ENCODE measurements at places on chromosomes 11 and 22.

GRCh38 chr11:47378010-47378835 is at the start of gene SPI1:
TSS of gene SPI1 (minus strand) at chr11:47378547. CDS start at chr11:47378353, 194 bp downstream.
- DNase-seq, result no peak
- H3K36me3 ChIP-seq, result no peaks in the 10 kb centered on the region
- H3K27ac ChIP-seq, result peak within 1 kb of the TSS; percentile 88
- H3K4me1 ChIP-seq, result peaks cover 5% of the 10 kb centered on the region
- no peaks in the 10 kb centered on the region for H3K27me3 ChIP-seq

- H3K27ac ChIP-seq, result no peak overlapping the region
- H3K4me1 ChIP-seq, result no peaks in the 10 kb centered on the region
- no peaks in the 10 kb centered on the region for H3K36me3 ChIP-seq
- DNase-seq, result no peak
- H3K27me3 ChIP-seq, result no peaks in the 10 kb centered on the region
- H3K4me3 ChIP-seq, result no peak overlapping the region
These were observed 53.2 kb upstream of the EHF start for GRCh38 chr11:34567733-34568132.

DNA sequence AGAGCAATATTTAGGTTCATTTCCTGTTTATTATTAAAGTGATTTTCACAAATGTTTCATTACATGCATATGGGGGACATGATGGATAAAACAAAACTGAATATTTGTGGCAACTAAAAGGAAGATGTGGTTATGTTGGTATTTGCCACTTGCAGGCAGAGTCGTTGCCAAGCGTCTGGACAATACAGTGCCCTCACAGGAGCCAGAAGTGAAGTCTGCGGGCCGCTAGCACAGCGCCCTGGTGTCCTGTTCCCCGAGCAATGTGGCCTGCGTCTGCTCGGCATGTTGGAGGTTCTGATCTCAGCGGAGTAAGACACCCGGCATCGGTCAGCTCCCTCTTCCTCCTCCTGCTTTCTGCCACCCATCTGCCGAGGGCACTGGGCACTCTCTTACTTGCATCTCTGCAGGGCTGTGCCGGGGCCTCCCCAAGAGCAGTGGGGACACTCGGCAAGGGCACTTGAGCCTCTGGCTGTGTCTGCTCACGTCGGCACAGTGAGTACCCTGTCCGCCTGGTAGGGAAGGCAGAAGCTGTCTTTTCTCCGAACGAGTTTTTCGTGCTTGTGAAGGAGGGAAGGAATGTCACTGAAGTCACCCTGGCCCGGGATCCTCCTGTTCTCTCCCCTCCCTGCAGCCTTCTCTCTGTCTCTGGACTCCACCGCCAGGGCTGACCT is 10.5 kb upstream of the TTLL12 start:
- no peak for DNase-seq
- H3K36me3 ChIP-seq, result no peaks in the 10 kb centered on the region
- H3K4me1 ChIP-seq, result no peaks in the 10 kb centered on the region
- H3K4me3 ChIP-seq, result no peak overlapping the region

- peaks cover 56% of the 10 kb centered on the region for H3K4me1 ChIP-seq
- H3K27me3 ChIP-seq, result no peaks in the 10 kb centered on the region
- DNase-seq, result no peak
- no peak overlapping the region for H3K27ac ChIP-seq
These were observed 4.7 kb downstream of the GUCD1 start for GRCh38 chr22:24550028-24550901.

DNA sequence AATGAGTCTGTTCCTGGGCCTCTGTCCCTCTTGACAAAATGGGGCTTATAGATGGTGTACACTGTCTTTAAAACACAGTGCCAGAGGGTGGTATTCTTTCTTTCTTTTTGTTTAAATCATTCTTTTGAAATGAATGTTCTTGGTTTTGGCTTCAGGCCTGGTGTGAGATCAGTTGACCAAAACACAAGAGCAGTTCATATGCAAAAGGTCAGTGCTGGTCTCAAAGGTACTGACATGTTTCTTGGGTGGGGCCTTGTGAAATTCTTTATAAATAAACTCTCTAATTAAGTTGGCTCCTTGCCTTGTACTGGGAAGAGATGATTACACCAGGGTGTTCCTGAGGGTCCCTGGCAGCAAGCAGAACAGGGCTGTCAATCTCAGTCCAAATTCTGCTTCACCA is 110.0 kb downstream of the FBXO7 start:
- H3K27me3 ChIP-seq, result no peaks in the 10 kb centered on the region
- H3K4me3 ChIP-seq, result no peak overlapping the region
- H3K27ac ChIP-seq, result peak overlapping the region; percentile 34

GRCh38 chr11:133943950-133944698 is 12.6 kb downstream of the IGSF9B start:
- H3K4me1 ChIP-seq, result peaks cover 26% of the 10 kb centered on the region
- no peak overlapping the region for H3K27ac ChIP-seq
- DNase-seq, result no peak
- no peak overlapping the region for H3K4me3 ChIP-seq
- H3K27me3 ChIP-seq, result peaks cover 2% of the 10 kb centered on the region

DNA sequence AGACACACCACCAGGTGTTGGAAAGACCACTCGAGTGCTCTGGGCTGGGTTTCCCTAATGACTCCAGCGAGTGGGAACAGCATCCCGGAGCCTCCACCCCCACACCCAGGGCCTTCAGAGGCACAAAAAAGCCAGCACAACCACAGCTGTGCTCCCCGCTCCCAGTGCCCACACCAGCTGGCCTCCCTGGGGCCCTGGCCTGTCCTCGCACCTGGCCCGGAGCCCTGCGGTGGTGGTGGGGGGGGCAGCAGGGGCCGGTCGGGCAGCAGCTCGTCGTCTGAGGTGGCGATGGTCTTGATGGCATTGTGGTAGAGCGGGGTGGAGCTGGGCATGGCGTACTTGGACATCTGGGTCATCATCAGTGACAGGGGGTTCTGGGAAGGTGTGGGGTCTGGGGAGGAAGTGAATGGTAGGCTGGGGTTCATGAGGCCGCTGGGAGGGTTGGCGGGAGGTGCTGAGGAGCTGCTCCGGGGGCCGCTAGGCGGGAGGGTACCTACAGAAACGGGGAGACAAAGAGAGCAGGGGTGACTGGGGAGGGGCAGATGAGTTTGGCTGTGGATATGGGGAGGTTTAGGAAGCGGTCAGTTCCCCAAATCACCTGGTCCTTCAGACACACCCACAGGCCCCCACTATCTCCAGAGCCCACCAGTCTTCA is 16.1 kb downstream of the CXCR5 start:
- peaks cover 59% of the 10 kb centered on the region for H3K36me3 ChIP-seq
- no peak overlapping the region for H3K27ac ChIP-seq
- no peak for DNase-seq

GRCh38 chr11:66070604-66071380 is 720 bp downstream of the PACS1 start:
- H3K27ac ChIP-seq, result peak overlapping the region; percentile 97
- H3K4me1 ChIP-seq, result peaks cover 54% of the 10 kb centered on the region
- H3K4me3 ChIP-seq, result peak overlapping the region; percentile 59

DNA sequence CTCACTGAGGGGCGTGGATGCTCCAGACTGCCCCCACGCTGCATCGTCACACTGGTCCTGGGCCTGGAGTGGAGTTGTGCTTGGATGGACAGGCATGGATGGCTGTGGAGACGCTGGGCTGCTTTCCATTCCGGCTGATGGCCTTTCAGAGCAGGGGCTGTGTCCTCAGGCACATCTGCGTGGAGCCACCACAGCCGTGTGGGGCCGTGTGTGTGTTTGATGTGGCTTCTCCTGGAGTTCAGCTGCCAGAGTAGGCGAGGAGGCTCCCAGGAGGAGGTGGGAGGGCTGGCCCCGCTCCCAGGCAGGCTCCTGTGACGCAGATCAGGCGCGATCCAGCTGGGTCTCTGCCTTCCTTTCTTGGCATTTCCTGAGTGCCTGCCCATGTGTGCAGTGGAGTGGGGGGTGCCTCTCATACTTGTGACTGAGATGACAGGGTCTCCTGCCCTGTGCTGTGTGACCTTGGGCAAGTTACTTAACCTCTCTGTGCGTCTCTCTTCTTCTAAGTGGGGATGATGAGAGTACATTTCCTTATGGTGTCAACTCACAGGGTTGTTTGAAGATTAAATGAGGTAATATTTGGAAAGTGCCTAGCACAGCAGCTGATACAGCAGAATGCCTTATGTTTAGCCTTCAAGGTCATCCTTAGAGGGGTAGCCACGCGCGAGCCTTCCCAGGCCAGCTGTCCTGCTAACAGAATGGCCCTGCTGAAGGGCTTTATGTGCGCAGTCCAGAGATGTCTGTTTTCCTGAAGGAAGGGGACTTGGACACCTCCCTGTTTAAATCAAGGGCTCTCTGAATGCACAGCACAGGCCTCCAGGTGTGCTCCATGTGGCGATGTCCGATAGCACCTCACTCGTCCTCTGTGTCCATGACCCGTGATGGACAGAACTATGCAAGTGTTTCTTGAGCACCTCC is 33.5 kb downstream of the GLB1L2 start:
- DNase-seq, result no peak
- H3K27me3 ChIP-seq, result no peaks in the 10 kb centered on the region
- H3K36me3 ChIP-seq, result no peaks in the 10 kb centered on the region
- H3K4me1 ChIP-seq, result no peaks in the 10 kb centered on the region
- H3K4me3 ChIP-seq, result no peak overlapping the region

DNA sequence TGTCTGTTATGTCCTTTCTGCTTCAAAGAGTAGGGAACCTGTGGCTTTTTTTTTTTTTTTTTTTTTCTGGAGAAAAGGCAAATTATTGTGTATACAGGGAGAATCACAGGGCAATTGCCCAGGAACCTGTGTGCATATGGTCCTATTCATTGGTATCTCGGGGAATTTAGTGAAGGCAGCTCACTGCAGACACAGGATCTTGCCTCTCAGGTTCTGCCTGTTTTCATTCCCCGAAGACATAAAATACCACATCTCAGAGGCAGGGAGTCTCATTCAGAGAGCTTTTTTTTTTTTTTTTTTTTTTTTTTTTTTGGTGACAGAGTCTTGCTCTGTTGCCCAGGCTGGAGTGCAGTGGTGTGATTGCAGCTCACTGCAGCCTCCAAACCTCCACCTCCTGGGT is 88.3 kb downstream of the OSBP2 start:
- H3K36me3 ChIP-seq, result no peaks in the 10 kb centered on the region
- no peak overlapping the region for H3K27ac ChIP-seq
- no peaks in the 10 kb centered on the region for H3K4me1 ChIP-seq
- H3K4me3 ChIP-seq, result no peak overlapping the region
- no peak for DNase-seq
- H3K27me3 ChIP-seq, result no peaks in the 10 kb centered on the region

- no peaks in the 10 kb centered on the region for H3K36me3 ChIP-seq
- no peaks in the 10 kb centered on the region for H3K4me1 ChIP-seq
- H3K4me3 ChIP-seq, result no peak overlapping the region
- H3K27ac ChIP-seq, result no peak overlapping the region
- no peak for DNase-seq
These were observed 9.5 kb downstream of the MFNG start for GRCh38 chr22:37476389-37477329.

DNA sequence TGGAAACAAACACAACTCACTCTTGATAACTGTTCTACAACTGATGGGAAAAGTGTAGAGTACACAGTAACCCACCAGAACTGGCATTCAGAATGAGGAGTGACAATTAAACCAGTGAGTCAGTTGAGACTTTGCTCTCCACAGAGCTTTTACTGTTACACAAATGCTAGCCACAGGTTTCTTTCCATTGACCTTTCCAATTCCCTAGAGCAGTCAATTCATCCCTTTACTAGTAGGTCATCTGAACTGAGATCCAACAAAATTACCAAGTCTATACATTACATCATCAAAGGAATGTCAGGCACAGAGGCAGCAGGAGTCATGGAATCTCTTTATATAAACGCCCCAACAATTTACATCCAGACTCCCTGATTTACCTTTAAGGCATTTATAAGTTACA is 65.9 kb downstream of the PHF21A start:
- H3K27ac ChIP-seq, result no peak overlapping the region
- H3K4me3 ChIP-seq, result no peak overlapping the region
- no peaks in the 10 kb centered on the region for H3K27me3 ChIP-seq
- peaks cover 5% of the 10 kb centered on the region for H3K4me1 ChIP-seq
- no peaks in the 10 kb centered on the region for H3K36me3 ChIP-seq
- DNase-seq, result no peak

DNA sequence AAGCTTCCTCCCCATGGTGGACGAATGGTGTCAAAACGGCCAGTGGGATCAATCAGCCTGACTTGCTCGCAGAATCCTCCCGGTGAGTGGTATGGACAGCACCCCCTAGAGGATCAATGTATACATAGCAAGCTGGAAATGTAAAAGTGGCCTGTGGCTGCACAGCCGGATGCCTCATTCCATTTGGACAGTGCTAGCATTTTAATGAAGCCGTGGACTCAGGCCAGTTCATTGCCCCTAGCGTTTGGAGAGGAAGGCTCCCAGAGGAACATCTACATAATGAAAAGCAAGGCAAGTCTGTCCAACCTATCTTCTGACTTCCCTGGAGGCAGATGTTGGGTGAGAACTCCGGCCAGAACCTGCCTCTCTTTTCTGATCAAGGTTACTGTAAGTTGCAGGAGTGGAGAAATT is 942.3 kb downstream of the NTM start:
- H3K27me3 ChIP-seq, result no peaks in the 10 kb centered on the region
- no peak overlapping the region for H3K27ac ChIP-seq
- H3K36me3 ChIP-seq, result no peaks in the 10 kb centered on the region
- DNase-seq, result no peak
- H3K4me3 ChIP-seq, result no peak overlapping the region

GRCh38 chr11:66617155-66617834 is 865 bp downstream of the RBM14 start:
- peak overlapping the region; percentile 97 for H3K27ac ChIP-seq
- DNase-seq, result no peak
- H3K4me1 ChIP-seq, result peaks cover 32% of the 10 kb centered on the region
- peak overlapping the region; percentile 97 for H3K4me3 ChIP-seq
- H3K36me3 ChIP-seq, result no peaks in the 10 kb centered on the region

GRCh38 chr11:2420502-2421225 is 20.1 kb downstream of the TSSC4 start:
- H3K27ac ChIP-seq, result no peak overlapping the region
- H3K27me3 ChIP-seq, result no peaks in the 10 kb centered on the region

DNA sequence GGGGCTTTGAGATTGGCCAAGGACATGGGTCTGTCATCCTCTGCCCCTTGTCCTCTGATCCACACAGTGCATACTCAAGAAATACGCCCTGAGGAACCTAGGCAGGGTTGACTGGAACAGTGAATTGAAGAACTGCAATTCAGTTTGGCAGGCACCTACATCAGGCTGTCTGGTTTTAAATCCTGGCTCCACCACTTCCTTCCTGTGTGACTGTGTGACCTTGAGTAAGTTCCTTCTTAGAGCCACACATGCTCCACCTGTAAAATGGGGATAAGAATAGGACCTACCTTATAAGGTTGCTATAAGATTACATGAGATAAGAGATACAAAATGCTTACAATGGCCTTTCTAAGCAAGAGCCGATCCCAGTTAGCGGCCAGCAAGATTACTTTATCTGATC is 15.8 kb upstream of the TCF20 start:
- H3K27ac ChIP-seq, result no peak overlapping the region
- no peak for DNase-seq
- no peaks in the 10 kb centered on the region for H3K36me3 ChIP-seq
- no peak overlapping the region for H3K4me3 ChIP-seq
- H3K4me1 ChIP-seq, result peaks cover 48% of the 10 kb centered on the region
- no peaks in the 10 kb centered on the region for H3K27me3 ChIP-seq

Data from esophagus squamous epithelium (tissue), 5 donors.